ENCODE measurements at places on chromosomes 6 and 20.

DNA sequence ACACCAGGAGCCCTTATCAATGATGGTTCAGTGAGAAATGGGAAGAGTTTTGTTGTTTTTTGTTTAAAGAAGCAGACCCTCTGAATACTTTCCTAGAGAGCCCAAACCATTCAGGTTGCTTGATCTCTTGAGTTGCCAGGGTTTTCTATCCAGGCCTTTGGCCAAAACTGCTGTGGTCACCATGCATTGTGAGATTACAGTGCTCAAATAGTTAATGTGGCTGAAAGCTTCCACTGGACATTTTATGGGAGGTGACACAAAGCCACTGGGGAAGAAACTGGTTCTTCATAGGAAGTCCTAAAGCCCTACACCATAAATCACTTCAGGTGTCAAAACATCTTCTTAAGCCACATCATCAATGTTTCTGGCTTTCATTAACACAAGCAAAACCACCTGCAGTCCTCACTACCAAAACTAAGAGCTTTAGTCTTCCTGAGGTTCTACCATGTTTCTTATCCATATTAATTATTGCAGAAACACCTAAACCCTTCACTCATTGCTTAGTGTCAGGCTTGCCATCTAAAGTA lies 101.6 kb downstream of the IBTK start:
- DNase-seq: no peak

DNA sequence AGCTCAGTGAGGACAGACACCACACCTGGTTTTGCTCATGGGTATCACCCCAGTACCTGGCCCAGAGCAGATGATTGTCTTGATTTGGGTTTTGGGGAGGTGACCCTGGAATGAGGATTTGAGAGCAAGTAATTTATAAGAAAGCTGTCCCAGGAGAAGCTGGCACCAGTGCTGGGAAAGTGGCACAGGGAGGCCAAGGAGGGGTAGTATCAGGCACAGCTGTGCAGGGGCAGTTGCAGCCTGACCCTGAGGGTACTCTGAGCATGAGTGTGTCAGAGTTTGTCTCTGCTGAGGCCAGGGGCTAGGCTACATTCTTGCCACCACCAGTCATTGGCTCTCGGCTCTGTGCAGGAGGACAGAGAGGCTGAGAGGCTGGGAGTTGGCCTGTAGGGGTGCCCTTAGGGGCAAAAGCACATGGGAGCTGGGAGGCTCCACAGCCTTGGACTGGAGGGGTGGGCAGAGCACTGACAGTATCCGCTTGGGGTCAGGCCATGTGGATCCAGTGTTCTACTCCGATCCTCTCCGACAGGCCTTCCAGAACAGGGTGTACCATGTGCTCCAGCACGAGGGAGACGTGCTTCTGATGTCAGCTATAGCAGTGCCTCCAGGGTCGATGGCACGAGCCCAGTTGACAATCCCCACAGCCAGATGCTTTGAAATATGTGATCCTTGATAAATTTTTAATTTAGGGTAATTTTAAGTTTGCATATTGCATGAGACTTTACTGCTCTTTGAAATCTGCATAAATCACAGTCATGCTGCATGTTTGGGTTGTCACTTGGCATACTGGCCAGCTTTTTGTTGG lies 121.3 kb downstream of the PHACTR3 start:
- DNase-seq: no peak

GRCh38 chr6:107740496-107741190 lies 83.5 kb downstream of the SCML4 start:
- DNase-seq: no peak

DNA sequence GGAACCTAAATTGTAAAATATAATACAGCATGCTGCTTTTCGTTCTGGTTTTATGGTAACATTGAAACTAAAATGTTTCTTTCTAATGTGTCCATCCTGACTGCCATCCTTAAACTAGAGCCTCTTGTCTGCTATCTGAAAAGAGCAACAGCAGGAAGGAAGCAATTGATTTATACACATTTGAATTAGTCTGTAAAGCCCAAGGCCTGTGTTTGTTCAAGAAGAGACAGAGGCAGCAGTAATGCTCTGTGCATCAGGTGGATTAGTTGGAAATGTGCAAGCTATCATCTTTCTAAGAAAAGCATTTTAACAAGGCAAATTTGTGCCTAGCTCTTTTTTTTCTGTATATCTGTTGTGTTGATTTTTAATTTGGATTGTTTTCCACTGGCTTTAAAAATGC lies 128.6 kb downstream of the SCAF8 start:
- no peak for DNase-seq

- no peak for DNase-seq
Observed at GRCh38 chr6:139847457-139847813, 473.0 kb upstream of the CITED2 start.

DNA sequence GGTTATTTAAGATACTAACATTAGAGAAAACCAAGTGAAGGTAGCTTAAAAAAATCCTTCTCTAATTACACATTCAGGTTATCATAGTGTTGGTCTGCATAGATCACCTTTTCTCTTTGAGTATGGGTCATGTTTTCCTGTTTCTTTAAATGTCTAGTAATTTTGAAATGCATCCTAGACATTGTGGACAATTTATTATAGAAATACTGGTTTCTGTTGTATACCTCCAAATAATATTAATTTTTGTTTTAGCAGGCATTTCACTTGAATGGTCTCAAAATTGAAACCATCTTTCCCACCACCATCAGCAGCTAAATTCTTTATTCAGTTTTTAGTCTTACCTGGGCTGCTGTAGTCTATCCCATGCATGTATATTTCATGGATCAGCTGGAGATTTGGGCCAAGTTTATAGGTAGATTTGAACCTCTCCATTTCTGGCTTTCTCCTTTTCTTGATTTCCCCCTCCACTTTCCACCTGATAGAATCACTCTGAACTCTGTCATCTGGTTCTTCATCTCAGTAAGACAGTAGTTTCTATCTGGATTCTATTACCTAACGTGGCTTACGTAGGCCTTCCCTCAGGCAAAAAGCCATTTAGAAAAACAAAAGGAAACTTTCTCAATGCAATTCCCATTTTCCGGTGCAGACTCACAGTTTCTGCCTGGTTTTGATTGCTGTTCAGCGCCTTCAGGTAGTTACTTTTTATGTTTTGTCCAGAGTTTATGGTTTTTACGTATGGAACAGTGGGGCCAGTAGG lies 52.3 kb downstream of the ZFAND3 start:
- no peak for DNase-seq

DNA sequence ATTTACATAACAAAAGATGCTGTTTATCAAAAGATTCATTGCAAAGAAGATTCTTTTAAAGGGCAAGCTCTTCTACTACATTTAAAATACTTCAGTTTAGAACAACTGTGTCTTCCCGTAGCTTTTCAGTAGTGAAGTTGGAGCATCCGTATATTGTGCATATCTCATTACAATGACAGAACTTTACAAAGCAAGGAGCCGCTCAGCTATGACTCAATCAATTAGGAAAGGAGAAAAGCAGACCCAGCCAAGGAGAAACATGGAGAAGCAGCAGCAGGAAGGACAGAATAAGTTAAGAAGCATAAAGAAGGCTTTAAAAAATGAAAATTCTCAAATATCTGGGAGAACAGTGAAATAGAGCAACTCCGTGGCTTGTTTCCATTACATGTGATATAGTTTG lies 132.6 kb upstream of the SMLR1 start:
- DNase-seq: no peak

- DNase-seq: no peak
Observed at GRCh38 chr6:5241252-5241651, 19.5 kb downstream of the LYRM4 start.

GRCh38 chr6:86937219-86938079 lies at the start of gene HTR1E:
Gene HTR1E (plus strand): TSS chr6:86937528. CDS start chr6:87015335, 77,807 bp downstream.
- DNase-seq: no peak

DNA sequence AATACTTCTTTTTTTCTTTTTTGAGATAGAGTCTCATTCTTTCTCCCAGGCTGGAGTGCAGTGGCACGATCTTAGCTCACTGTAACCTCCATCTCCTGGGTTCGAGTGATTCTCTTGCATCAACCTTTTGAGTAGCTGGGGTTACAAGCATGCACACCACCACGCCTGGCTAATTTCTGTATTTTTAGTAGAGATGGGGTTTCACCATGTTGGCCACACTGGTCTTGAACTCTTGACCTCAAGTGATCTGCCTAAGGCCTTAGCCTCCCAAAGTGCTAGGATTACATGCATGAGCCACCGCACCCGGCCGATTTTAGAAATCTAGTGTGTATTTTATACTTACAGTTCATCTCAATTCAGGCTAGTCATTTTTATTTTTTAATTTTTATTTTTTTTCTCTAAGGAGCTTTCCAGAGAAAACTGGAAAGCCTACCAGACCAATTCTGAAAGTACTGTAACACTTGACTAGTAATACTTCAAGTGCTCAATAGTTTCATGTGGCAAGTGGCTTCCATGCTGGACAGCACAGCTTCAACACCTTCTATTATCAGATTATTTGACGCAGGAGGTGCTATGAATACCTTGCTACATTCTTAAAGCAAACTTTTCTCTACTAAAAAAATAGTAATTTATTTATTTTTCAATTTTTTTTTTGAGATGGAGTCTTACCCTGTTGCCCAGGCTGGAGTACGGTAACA lies 25.0 kb downstream of the POLR1C start:
- no peak for DNase-seq

DNA sequence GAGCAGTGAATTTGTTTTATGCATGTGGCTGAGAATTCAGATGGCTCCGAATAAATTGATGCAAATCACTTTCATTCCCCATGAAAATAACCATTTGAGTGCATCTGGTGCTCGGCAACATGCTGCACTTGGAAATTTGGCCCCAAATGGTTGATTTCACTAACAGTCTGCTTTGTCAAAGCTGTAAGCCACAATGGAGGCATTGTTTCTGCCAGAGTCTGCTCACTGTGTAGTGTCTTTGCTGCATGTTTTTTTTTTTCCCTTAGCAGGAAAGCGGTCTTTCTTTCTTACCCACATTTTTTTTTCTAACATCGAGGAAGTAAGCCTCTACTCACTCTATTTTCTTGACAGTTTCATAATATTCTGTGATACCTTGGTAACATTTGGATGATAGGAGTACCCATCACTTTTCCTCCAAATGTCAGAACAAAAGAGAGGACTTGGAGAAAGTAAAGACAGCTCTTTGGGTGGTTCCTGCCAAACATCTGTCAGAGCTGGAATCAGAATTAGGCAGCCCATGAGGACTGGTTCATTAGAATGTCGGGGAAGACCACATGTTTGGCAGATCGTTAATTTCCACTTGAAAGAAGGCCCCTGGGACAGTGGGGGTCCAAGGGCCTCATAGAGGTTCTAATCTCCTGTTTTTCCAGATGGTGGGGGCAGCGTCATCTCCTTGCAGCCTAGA lies 149.5 kb downstream of the DOK5 start:
- no peak for DNase-seq

DNA sequence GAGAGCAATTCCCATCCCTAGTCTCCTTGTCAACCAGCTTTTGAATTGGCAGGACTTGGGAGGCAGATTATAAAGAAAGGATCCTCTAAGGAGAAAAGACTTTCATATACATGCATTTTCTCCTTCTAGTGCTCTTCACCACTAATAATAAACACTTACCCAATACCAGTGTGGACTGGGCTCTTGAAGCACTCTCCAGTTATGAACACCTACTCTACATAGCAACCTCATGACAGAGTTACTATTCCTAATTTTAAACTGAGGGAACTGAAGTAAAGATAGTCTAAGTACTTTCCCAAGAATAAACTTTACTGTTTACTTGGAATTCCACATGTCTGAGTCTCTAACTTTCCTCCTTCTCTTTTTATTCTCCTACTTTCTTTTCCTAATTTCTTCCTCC lies 4.8 kb downstream of the COL9A1 start:
- DNase-seq: no peak

DNA sequence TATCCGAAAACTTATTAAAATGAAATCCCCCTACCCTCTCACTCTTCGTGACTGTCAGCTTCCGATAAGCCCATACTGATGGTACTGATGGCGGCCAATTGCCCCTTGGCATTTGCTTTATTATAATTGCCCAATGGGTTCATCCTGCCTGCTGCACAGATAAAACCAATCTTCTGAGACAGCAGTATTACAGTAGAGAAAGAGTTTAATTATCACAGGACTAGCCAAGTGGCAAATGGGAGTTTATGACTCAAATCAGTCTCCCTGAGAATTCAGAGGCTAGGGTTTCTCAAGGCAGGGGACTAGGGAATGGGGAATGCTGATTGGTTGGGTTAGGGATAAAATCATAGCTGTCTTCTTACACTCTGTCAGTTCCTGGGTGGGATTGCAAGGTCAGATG lies 259.5 kb downstream of the SOD2 start:
- DNase-seq: no peak

GRCh38 chr20:26169506-26169905 lies 472.9 kb upstream of the ZNF337 start:
- no peak for DNase-seq

- DNase-seq: no peak
Observed at GRCh38 chr6:138728662-138729061, 44.9 kb upstream of the CCDC28A start.

DNA sequence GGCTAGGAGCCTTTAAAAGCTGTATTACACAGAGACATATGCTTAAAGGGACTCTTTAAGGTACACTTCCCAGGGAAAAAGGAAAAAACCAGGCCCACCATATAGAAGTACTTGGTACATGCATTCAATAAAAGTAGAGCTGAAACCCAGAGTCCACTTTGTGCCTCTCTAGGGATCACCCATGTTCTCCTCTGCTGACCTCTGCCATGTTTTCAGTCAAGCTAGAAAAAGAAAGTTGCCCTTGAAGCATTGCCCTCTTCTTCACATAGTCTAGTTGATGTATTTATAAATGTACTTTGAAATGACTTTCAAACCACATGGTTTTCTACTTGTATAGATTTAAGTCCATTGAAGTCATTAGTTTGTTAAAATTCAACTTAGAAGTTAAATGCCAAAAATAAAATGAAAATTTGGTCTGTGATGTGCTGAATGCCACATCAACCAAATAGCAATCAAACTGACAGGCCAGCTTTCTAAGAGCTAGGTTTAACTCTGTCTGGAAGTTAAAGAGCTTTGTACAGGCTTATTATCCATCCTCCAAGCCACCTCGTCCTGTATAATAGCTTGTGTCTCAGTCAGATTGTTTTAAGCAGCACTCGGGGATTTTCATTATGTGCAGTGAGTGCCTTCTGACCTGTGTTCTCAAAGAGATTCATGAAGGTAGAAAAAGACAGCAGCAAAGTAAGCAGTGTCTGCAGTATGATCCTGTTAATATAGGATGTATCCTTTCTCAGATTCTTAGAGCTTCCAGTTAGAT lies 238.6 kb upstream of the PLN start:
- DNase-seq: no peak

GRCh38 chr20:24034820-24035219 lies 46.2 kb upstream of the GGTLC1 start:
- peak; percentile 16 for DNase-seq

GRCh38 chr6:166554316-166554715 lies 32.2 kb downstream of the RAMACL start:
- DNase-seq: no peak

- no peak for DNase-seq
Observed at GRCh38 chr20:52361650-52362049, 170.1 kb upstream of the ZFP64 start.

GRCh38 chr6:38713812-38714211 lies 1.3 kb upstream of the DNAH8 start:
- DNase-seq: no peak

GRCh38 chr20:50127587-50128519 lies 14.9 kb upstream of the UBE2V1 start:
- no peak for DNase-seq
